ENCODE measurements at places on chromosomes 16 and 17.

DNA sequence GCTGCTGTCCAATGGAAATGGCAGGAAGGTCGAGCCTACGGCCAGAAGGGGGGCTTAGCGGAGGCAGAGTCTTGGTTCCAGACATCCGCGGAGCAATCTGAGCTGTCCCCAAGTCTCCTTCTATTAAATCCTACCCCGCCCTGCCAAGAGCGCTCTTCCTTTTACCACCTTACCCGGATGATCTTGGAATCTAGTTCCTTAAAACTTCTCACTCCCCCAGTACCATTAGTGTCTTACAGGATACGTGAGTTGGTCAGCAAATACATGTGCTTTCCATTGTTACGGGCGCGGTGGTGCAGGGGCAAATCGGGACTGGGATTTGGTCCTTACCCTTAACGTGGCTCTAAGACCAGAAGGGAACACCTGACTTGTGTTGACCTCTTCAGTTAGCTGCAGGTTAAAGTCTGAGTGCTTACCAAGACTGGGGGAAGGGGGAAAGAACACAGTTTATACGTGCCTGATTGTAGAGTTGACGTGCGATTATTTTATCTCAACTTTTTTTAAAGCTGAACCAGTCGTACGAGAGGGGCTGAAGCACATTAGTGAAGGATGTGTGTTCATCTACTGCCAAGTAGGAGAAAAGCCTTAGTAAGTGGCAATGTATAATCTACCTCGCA lies 495 bp downstream of the TXNDC17 start:
- DNase-seq: peak; percentile 54

DNA sequence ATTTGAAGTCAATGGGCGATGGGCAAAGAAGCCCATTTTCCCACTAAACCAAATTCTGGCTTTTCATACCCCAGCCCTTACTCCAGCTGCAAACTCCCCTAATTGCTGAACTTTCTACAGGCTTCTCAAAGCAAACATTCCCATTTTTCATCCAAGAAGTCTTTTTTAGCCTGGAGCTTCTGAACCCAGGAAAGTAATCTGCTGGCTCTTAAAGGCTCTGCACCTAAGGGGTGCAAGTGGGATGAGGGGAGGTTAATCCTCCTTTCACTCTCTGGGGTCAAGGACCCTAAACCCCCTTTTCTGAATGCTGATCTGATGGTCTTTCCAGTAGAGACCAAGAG lies 2.4 kb downstream of the HOXB7 start:
- DNase-seq: no peak

DNA sequence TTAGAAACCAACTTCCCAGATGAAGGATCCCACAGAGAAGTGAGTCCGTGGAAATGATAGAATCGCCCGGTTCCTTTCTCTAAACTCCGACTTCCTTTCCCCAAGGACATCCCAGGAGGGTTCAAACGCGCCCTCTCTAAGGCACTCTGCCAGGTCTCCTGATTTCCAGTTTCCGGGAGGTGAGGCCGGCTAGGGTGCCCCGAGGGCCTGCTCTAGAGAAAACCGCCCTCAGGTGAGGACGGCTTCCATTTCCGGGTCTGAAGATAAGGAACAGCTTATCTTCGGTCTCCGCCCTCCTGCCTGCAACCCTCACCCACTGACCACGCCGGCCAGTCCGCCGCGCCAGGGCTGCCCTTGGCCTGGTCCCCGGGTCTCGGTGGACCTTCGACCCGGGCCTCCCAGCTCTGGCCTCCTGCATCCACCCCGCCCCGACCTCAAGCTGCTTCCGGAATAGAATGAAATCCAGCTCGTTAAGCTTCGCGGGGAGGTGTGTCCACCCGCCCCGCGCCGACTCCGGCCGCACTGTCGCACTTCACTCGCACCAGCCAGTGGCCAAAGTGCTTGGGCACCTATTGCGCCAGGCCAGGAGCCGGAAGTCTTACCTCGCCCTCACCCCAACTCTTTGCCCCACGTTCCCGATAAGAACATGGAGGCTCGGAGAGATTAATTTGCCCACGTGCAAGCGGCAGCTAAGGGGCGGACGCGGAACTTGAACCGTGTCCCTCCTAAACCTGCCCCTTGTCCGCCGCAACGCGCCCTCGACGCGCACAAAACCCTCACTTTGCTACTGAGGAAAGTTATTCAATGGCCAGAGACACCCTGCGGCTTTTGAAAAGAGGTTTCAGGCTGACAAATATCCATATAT lies 836 bp upstream of the MMP15 start:
- DNase-seq: peak; percentile 76

- no peak for DNase-seq
Measured at GRCh38 chr17:11922638-11923037, 74.6 kb downstream of the ZNF18 start.

DNA sequence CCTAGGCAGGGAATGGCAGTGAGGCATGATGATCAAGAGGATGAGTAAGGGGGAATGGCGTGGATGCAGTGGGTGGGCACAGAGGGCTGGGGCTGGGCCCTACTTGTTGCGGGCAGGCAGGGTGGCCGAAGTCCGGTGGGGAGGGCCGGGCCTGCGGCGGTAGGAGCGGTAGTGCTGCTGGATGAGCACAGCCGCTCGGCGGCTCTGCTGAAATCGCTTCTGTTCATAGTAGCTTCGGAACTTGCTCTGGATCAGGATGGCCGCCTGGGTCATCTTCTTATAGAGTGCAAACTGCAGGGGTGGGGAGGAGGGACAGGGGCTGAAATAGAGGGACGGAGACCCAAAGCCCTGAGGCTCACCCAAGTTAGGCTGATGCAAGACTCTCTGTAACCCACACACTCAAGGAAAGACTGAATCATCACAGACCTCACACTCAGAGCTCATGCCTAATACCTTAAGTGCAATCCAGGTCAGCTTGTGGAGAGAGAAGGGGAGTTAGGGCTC lies 1.5 kb upstream of the SPAG7 start:
- DNase-seq: peak; percentile 47

DNA sequence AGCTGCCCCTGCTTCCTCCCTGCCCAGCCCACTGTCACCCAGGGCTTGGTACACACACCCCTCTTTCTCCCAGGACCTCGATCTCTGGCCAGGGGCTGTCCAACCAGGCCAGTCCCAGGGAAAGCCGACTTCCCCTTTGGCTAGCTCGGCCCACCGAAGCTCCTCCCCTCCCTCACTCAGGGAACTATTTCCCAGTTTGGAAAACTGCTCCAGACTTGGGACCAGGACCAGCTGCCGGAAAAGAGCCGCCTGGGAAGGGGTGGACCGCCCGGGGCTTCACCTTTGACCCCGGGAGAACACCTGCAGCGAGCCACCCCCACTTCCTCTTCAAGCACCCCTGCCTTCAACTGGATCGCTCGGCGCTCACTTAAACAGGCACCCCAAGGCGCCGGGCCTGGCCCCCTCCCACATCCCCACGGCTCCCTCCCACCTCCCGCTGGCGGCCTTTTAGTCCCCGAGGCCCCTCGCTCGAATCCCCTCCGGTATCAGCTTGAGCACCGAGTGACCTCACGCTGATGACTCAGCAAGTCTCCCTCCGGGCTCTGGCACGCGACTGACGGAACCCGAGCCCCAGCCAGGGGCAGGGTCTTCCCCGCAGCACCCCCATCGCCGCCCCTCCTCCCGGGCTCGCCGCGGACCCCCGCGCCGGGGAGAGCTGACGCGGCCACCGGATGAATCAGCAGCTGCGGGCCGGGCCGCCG lies 934 bp downstream of the MAFG start:
- DNase-seq: peak; percentile 91

DNA sequence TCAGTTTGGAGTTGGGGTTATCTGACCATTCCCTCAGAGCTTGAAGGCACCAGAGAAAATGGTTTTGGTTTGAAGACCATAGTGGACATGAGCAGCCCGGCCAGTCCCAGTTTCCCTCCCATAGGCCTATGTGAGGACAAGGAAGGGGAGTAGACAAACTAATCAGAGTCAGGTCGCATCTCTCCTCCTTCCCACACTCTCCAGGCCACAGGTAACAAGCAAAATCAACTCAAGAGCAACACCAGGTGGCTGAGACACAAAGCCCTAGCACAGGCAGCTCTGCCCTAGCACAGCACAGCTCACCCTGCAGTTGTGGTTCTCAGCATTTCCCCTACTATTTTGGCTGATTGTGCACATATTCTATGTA lies 7.2 kb downstream of the SUPT4H1 start:
- DNase-seq: no peak

DNA sequence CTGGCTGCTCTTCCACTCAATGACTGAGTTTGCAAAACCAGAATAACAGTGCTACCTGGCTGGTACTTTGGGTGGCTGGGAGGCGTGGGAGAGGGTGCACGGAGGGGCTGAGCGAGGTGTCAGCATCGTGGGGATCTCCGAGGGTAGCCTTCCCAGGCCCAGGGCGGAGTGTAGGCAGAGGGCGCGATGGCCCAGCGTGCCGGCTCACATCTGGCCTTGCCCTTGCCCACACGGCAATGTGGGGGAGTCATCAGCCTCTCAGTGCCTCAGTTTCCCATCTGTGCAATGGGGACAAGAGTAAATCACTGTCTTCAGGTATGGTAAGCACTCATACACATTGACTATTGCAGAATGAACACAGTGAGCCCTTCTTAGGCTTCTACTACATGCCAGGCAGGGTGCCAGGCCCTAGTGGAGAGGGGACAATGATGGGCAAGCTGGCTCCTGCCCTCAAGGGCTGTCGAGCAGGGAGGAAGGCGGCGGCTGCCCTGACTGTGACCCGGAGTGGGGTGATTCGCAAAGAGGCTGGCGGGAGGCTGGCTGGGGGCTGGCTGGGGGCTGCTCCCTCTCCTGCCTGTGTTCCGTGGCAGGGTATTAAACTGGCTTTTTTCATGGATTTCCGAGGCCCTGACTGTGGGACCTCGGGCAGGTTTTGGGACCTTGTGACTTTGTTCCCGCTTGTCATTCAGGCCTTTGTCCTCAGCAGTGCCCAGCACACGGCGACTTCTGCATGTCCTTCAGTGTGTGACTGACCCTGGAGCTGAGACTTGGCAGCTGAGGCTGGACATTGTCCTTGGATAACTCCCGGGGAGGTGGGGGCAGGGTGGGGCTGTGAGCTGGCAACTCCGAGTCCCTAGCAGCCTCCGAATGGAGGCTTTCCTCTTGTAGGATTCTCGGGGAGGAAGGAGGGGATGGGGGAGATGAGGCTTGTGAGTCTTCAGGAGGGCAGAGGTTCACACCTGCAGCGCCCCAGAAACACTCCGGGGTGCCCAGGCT lies 243.1 kb downstream of the SEC14L1 start:
- DNase-seq: no peak

GRCh38 chr16:14957576-14958322 lies 17.1 kb upstream of the PDXDC1 start:
- no peak for DNase-seq

GRCh38 chr16:11224894-11225676 lies 30.9 kb downstream of the SOCS1 start:
- DNase-seq: no peak

DNA sequence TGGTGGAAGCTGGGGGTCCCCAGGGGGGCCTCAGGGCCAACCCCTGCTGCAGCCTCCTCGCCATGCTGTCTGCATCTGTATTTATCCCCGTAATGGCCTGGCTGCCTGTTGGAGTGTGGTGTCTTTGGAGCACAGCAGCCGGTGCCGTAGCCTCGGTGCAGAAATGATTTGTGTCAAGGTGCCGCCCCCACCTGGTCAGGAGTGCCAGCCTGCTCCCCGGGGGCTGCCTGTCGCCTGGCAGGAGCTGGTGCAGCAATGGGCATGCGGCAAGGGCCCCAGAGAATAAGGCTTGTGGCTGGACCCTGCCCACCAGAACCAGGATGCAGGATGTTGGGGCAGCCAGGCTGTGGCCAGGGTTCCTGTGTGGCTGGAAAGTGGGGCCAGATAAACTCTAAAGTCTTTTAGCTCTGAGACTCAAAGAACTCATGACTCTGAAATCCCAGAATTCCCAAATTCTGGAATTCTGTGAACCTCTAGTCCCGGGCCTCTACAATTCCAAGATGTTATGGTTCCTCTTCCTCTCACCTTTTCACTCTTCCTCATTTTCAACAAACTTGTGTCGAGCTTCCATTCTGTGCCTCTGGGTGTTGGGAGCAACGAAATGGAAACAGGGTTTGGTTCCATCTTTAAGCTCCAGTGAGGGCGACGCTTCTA lies 5.9 kb downstream of the CPNE2 start:
- no peak for DNase-seq

- peak; percentile 16 for DNase-seq
Measured at GRCh38 chr17:40702271-40702670, 1.3 kb downstream of the KRT24 start.

- no peak for DNase-seq
Measured at GRCh38 chr17:77833769-77834168, 124.7 kb upstream of the TNRC6C start.

DNA sequence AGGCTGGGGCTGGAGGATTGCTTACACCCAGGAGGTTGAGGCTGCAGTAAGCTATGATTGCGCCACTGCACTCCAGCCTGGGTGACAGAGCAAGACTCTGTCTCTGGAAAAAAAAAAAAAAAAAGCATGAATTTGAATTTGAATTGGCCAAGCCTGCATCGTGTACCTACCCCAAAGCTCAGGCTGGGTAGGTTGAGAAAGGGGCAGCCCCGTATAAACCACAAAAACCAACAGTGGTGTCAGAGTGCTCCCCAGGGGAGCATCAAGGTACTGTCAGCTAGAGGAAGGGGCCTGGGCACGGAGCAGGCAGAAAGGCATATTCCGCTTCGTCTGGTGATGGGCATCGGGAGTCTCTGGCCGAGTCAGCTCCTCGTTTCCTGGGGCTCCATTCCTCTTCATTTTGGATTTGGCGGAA lies 40.9 kb downstream of the RAP1GAP2 start:
- no peak for DNase-seq
